ENCODE measurements at places on chromosomes 11 and 22.

DNA sequence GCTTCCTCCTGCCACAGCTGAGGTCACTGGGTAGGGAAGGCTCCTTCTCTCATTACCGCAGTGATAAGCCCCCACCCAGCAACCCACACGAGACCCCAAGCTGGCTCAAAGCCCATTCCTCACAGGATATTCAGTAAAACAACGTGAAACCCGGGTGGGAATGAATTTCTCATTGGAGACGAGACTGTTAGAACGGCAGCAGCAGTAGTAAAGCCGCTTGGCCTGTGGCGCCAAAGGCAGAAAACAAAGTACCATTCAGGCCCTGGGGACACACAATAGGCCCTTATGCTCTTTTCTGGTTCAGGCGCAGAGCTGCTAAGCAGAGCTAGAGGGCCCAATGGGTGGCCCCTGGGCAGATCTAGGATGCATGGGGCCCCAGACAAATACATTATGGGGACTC is 45.3 kb downstream of the PC start:
- no peak for DNase-seq

DNA sequence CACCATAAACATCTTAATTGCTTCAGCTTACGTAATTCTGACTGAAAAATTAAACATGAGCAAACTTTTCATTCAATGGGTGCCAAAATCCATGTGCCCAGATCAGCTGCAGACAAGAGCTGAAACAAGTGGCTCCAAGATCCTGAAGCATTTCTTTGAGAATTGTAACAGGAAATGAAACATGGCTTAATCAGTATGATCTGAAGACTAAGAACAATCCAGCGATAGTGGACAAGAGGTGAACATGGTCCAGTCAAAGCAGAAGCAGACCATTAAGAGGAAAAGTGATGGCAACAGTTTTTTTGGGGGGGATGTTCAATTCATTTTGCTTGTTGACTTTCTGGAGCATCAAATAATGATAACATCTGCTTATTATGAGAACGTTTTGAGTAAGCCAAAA is 1964.5 kb upstream of the RAG2 start:
- no peak for DNase-seq

DNA sequence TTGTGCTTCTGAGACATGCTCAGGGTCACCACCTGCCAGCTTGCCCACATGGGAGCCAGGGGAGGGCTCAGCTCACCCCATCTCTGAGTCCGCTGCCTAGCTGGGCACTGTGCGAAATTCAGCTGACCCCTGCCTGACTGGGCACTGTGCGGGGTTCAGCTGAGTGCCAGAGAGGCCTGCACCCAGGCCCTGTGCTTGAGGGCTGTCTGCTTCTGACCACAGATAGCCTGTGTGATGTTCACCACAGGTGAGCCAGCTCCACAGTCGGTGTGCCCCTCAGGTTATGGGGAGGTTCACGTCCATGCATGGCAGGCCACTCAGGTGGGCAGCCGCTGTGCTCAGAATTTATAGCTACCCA is 84.5 kb upstream of the SUSD2 start:
- no peak for DNase-seq

DNA sequence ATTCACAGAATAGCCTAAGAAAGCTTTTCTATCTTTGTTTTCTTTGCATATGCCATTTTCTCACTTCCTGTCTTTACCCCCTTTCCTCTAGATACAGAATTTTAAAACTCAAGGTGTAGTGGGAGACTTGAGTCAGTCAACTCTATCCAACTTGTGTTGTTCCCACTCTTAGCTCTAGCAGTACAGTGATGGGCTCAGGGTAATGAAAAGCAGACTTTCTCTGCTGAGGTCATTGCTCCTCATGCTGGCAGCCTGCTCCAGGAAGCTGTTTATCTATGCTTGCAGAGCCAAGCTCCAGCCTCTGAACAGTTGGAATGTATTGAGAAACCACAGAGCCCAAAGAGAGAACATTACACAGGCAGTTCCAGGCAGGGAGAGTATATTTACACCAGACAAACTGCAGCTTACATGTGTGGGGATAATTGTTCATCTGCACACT is 68.1 kb downstream of the CSTPP1 start:
- peak; percentile 97 for DNase-seq

GRCh38 chr11:36492724-36493304 is 17.3 kb downstream of the TRAF6 start:
- peak; percentile 78 for DNase-seq

- DNase-seq, result no peak
These were observed 1.4 kb downstream of the TMEM9B start for GRCh38 chr11:8962841-8963240.

DNA sequence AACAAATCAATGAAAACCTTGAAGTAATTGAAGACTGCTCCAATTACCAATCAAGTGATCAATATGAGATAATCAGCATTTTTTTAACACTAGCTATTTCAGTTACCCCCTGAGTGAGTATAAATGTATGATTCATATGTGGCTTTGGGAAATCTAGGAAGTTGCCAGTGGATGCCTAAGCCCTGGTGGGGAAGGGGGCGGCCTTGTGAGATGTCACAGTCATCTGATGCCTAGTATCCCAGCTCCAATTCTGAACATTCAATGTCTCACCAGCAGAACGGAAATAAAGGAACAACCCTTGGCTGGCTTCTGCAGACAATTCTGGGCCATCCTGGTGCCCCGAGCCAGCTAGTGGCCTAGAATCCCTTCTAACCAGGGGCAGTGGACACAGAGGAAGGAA is 58.5 kb upstream of the TIMP3 start:
- DNase-seq, result no peak

- DNase-seq, result no peak
These were observed 71.8 kb upstream of the TP53I11 start for GRCh38 chr11:45022294-45023064.

DNA sequence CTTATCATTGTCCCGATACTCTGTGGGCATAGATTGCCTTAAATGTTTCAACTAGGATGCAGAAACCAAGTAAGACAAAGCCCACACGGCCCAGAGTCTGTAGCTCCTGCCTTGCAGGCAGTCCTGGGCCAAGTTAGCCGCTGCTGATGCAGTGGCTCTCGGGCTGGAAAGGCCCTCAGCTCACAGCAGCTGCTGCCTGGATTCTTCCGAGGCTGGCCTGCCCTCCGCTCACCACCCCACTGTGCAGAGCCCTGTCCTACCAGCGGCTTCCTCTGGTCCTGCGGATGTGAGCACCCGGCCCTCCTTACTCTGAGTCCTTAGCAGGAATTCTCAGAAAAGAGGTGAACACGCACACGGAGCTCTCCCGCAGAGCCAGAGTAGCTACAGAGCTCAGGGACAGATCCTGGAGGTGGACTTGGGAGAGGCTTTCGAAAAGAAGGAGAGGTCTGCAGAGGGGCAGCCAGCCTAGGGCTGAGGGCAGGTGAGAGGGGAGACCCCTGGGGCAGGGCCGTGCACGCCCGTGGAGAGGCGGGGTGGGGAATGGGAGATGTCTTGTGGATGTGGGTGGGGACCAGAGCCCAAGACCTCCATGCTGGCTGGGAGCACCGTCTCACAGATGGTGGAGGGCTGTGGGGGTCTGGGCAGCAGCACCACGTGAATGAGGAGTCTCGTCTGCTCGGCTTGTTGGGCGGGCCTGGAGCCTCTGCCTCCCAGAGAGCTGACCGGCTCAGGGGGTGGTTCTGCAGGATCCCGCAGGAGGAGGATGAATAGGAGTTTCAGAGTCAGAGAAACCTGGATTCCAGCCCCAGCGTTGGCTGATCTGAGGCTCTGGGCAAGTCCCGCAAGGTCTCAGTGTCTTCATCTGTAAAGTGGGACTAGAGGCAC is 117.4 kb upstream of the B3GAT1 start:
- DNase-seq, result no peak

GRCh38 chr11:116602637-116602942 is 170.2 kb downstream of the BUD13 start:
- no peak for DNase-seq

DNA sequence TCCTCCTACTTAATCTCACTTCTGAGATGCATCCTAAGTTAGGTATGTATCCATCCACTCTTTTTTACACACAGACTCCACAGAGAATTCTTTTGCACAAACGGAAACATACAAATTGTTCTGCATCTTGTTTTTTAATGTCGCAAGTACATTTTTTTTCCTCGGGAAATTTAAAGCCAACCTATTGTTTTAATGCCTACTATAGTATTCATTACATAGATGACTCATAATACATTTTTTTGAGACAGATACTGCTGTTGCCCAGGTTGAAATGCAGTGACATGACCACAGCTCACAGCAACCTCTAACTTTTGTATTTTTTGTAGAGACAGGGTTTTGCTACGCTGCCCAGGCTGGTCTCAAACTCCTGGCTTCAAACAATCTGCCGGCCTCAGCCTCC is 90.8 kb upstream of the TMEM45B start:
- peak; percentile 17 for DNase-seq

- DNase-seq, result no peak
These were observed 22.9 kb downstream of the RPUSD4 start for GRCh38 chr11:126188332-126189108.

GRCh38 chr11:75667255-75667830 is 1.5 kb downstream of the MAP6 start:
- DNase-seq, result peak; percentile 3

DNA sequence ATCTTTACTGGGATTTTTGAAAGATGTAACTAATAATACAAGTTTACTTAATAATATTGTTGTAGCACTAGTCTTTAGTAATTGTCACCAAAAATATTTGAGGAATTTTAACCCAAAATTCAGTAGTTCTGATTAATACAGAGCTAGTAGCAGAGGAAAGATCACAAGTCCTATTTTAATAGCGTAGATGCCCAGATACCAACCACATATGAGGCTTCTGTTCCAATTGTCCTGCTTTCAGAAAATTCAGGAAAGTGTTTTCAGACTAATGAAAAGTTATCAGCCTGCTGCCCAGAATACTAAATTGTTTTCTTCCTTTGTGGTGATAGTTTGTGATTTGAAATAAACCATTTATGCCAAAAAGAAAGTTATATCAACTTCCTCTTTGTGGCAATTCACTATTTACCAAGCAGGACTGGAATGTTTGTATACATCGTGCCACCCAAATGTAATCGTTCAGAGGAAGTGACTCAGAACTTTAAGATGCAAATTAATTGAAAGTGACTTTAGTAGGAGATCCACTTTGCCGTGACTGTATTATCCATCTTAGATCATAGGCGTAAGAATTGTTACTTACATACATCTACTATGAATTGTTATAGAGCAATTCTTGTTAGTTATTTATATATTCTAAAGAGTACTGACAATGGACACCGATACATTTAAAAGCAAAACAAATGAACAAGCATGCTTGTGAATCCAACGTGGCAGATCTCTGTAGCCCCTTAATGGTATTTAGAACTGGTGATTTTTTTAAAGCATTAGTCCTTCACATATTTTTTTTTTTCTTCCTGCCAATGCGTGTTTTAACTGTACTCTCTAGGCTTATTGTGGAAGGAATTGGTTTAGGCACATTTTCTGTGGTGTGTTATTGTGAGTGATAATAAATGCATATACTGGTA is 231.0 kb downstream of the DDX10 start:
- DNase-seq, result peak; percentile 60

GRCh38 chr11:35179466-35180135 is 40.6 kb downstream of the CD44 start:
- DNase-seq, result no peak

- no peak for DNase-seq
These were observed 38.3 kb upstream of the NFAM1 start for GRCh38 chr22:42470366-42471082.

GRCh38 chr11:102523887-102524286 is 6.7 kb downstream of the MMP7 start:
- no peak for DNase-seq

GRCh38 chr11:7272373-7272772 is 20.7 kb downstream of the SYT9 start:
- no peak for DNase-seq

DNA sequence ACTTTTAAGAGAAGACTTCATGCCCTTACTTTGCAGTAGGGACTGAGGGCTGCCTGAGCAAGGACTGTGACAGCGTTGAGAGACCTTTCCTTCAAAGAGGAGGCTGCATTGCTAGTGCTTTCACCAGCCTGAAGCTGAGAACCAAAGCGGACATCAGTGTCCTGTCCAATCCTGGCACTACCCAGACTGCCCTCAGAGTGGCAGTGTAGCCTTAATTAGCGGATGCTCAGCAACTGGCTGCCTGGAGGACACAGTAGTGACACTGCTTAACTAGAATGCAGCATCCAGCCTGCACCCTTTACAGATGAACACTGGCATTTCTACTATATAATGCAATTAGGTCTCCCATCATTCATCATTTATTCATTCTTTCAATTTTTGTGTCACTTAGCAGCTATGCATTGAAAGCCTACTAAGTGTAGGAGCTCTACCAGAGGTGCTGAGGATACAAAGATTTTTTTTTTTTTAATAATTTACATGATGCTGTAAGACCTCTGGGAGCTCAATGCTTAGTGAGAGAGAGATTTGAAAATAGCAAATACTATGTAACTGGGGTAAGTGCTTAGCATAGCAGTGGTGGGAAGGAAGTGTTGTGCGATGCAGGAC is 36.9 kb upstream of the SLC36A4 start:
- peak; percentile 85 for DNase-seq

GRCh38 chr11:93648158-93648557 is 13.3 kb upstream of the CEP295 start:
- peak; percentile 39 for DNase-seq

GRCh38 chr11:98566978-98567377 is 453.8 kb upstream of the CNTN5 start:
- no peak for DNase-seq

- DNase-seq, result peak; percentile 92
These were observed 47.1 kb downstream of the ADM start for GRCh38 chr11:10351765-10352641.

DNA sequence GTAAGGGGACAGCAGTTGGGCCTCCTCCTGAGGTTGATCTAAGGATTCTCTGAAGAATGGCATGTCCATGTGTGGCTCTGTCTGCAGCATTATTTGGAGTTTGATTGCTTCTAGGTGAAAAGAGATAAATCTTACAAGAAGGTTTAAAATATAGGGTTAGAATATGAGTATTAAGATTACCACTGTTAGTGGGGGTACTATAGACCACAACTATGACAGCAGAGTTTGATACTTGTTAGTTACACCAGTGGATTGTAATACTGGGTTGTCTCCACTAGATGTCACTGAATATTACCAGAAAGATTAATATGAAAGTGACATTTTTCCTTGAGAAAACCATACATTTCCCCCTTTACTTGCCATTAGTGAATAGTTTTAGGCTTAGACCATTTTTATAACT is 47.9 kb downstream of the ZNF280B start:
- DNase-seq, result peak; percentile 13

DNA sequence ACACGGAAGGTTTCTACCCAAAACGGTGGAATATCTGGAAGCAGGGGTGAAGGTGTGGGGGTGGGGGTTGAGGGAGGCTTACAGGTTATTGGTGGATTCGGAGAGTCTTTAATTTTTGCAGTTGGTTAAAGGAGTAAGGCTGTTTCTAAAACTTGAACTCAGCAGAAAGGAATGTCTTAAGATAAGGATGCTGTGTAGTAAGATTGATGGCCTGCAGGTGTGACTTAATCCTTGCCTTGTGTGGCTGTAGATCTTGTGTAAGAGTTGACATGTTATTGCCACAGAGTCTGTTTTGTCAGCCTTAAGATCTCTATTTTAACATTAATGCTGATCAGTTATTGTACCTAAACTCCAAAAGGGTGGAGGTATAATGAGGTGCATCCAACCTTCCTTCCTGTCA is 16.4 kb upstream of the OR6M1 start:
- peak; percentile 71 for DNase-seq

- peak; percentile 23 for DNase-seq
These were observed 89.8 kb downstream of the FBXO7 start for GRCh38 chr22:32564170-32565001.

GRCh38 chr11:95827696-95828095 is 37.4 kb downstream of the CEP57 start:
- peak; percentile 31 for DNase-seq

Data from fibroblast of pulmonary artery (primary cell).